ENCODE measurements at places on chromosomes 6 and 20.

GRCh38 chr20:1734269-1734858, 76.8 kb upstream of the SIRPG start:
- DNase-seq: peak; percentile 39

DNA sequence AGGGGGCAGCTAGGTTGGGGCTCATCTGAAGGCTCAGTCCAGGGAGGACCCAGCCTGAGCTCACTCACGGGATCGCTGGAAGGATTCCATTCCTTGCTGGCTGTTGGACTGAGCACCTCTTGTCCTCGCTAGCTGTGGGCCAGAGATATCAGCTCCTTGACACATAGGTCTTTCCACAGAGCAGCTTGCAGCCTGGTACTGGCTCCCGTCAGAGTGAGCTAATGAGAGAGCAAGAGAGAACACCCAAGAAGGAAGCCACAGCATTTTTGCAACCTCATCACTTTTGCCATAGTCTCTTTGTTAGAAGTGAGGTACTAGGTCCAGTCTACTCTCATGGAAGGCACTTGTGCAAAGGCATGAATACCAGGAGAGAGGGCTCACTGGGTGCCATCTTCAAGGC, 179.9 kb downstream of the CDC5L start:
- DNase-seq: no peak

- DNase-seq: no peak
Observed at GRCh38 chr6:76615395-76615794, 542.9 kb upstream of the IMPG1 start.

GRCh38 chr20:32513031-32513866, 71.9 kb downstream of the NOL4L start:
- no peak for DNase-seq

- no peak for DNase-seq
Observed at GRCh38 chr20:59412181-59412580, 111.8 kb downstream of the EDN3 start.

- DNase-seq: no peak
Observed at GRCh38 chr6:88141561-88142296, 24.4 kb downstream of the CNR1 start.

GRCh38 chr6:106081715-106082114, 4.4 kb upstream of the PRDM1 start:
- DNase-seq: no peak

- DNase-seq: no peak
Observed at GRCh38 chr6:46217671-46218131, 46.9 kb upstream of the ENPP5 start.

DNA sequence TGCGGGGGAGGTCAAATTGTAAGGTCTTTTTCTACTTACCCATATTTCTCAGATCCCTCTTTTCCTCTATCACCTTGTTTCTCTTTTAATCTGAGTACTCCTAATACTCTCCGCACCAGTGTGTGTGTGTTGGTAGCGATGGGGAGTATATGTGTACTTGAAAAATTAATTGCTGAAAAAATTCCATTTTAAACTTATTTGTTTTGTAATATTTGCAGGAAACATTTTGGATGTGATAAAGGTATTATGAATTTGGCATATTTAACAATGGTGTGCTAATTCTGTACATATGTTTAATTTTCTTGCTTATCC, 48.1 kb upstream of the MLIP start:
- DNase-seq: no peak

DNA sequence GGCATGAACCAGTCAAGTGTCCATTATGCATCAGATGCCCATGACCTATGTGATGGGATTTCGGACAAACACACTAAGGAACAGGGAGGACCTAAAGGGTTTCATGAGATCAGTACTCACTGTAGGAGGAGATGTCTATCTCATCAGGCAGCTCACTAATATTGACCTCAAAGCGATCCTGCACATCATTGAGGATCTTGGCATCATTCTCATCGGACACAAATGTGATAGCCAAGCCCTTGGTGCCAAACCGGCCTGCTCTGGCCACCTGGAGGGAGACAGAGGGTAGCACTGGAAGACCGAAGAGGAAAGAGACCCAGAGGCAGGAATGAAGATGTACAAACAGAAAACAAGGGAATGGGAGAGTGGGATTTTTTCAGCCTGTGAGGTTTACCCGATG, 1.9 kb downstream of the MCCD1 start:
- DNase-seq: no peak

DNA sequence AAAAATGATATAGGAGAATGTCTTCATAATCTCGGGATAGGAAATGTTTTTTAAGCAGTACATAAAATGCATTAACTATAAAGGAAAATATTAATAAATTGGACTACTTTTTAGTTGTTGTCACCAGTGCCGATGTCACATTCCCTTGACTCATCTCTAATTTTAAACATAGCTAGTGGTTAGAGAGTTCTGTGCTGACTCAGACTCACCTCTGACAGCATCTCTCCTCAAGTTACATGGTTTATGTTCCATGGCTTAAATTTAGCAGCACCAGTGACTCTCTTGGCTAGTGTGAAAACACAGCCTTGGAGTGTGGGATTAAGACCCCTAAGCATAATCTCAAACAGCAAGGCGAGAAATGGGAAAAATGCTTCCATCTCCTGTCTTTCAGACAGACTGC, 311.8 kb upstream of the MMS22L start:
- no peak for DNase-seq

DNA sequence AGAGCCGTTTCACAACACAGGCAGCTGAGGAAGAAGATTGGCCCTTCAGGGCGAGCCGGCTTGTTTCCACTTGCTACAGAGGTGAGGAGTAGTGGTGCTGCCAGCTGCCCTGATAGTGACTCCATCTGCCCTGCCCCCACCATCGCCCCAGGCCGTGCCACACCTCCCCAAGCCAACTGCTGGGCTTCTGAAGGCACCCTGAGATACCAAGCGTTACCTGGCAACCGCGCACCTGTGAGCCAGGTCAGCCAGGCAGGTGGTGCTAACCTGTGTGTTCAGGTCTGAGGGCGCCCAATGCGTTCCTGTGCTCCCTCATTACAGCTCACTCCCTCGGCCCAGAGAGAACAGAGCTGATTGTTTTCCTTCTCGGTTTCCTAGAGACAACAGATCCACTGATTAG, 299.1 kb upstream of the ID4 start:
- no peak for DNase-seq

- no peak for DNase-seq
Observed at GRCh38 chr6:5308066-5308465, 46.8 kb downstream of the FARS2 start.

DNA sequence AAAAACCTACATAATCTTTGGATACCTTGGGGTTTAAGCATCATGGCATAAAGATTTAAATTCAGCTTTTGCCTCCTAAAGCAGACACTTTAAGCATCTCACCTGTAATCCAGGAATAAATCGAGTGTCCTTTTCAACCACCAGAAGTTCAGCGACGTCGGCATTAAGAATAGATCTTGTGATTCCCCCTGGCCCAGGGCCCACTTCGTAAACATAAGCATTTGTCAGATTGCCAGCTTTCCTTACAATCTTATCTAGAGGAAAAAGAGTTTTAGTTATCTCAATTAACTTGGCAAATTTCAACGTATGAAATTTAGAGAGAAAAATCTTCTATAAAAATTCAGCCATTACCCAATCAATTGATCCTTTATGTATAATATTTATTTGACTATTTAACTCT, 3.2 kb downstream of the TFB1M start:
- DNase-seq: no peak

GRCh38 chr6:87982134-87982533, 65.5 kb upstream of the SPACA1 start:
- DNase-seq: no peak

GRCh38 chr6:89346433-89346832, 6.1 kb downstream of the UBE2J1 start:
- no peak for DNase-seq

DNA sequence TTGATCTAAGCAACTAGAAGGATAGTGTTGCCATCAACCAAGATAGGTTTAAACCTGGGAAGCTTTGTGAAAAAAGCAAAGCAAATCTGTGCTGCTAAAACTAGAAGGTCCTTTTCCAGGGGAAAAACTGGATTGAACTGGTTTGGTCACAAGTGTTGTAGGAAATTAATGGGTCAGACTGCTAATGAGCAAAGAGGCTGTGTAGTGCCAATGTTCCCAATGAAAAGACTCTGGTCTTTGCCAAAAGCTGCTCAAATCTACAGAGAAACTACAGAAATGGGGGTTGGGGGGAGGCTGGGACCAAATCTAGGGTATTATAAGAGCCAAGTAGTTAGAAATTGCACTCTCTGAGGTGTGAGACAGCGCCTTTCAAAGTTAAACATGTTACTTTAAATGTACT, 85.0 kb downstream of the PLCG1 start:
- no peak for DNase-seq

- no peak for DNase-seq
Observed at GRCh38 chr6:53795702-53796450, 1.1 kb downstream of the LRRC1 start.

- no peak for DNase-seq
Observed at GRCh38 chr6:88574651-88575050, 388.8 kb downstream of the RNGTT start.

DNA sequence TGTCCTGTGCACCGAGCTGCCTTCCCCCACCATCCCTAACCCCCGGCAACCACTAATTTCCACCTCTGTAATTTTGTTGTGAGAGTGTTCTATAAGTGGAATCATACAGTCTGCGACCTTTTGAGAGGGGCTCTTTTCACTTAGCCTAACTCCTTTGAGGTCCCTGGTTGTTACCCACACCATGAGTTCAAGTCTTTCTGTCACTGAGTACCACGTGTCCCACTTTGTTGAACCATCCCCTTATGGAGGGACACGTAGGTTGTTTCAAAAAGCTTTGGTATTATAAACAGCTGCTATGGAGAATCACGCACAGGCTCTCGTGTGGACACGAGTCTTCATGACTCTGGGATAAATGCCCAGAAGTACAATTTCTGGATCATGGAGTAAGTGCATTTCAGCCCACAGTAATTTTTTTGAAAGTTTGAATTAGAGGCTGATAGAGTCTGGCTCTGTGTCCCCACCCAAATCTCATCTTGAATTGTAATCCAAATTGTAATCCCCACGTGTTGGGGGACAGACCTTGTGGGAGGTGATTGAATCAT, 9.5 kb downstream of the FAM209B start:
- DNase-seq: no peak

GRCh38 chr6:64732888-64733287, 974.1 kb downstream of the EYS start:
- no peak for DNase-seq

GRCh38 chr6:29553268-29554057, 6.1 kb downstream of the UBD start:
- no peak for DNase-seq

DNA sequence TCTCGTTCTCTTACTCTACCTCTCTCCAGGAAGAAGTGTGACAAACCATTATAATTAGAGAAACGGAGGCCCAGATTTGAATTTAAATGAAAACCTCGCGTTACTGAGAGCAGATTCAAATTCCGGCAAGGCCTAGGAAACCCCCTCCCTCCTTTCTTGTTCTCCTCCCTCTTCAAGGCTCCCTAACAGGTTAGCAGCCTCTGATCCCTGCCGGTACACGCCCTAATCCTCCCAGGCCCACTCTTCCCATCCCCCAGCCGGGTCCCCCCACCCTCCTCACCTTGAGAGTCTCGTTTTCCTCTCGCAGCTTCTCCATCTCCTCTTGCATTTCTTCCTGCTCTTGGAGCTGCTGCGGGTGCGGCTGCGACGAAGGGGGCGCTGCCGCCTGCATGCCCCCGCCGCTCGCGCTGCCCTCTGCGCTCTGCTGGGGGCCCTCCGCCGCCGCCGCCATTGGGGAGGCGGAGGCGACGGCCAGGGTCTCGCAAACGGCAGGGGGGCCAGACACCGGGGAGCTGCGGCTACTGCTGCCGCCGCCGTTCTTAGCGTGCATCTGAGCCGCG, 3.8 kb downstream of the MTCL3 start:
- DNase-seq: no peak

DNA sequence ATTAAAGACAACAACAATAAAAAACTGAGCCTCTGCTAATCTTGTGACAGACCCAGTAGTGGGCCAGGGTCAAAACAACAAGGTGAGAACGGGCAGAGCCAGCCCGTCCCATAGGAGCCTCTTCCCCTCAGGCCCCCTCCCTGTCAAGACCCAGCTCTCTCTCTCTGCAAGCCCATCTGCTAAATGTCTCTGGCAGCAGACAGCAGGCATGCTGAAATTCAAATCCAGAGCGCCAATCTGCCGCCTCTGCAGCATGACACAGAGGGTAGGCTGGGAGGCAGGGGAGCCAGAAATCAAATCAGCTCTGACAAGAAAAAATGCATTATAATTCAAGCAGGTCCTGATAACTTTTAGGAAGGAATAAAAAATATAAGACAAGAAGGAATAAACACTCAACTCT, 26.3 kb downstream of the METTL24 start:
- DNase-seq: no peak

DNA sequence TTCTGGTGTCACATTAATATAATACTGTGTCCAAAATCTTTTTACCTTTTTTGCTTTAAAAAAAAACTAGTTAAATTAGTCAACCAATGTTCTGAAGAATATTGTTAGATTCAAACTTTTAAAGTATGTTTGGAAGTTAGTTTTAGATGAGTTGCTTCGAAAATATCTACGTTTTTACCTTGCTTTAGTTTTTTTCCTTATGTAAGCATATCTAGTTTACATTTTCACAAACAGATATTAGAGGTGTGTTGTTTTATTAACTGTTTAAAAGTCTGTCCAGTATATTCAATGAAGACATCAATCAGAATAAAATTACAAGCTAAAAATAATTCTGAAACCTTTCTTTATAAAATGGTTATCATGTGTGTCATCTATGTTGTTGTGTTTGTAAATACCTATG, 375.0 kb upstream of the BTBD3 start:
- DNase-seq: no peak

GRCh38 chr20:35663516-35664465, 909 bp downstream of the CPNE1 start:
- DNase-seq: peak; percentile 49

DNA sequence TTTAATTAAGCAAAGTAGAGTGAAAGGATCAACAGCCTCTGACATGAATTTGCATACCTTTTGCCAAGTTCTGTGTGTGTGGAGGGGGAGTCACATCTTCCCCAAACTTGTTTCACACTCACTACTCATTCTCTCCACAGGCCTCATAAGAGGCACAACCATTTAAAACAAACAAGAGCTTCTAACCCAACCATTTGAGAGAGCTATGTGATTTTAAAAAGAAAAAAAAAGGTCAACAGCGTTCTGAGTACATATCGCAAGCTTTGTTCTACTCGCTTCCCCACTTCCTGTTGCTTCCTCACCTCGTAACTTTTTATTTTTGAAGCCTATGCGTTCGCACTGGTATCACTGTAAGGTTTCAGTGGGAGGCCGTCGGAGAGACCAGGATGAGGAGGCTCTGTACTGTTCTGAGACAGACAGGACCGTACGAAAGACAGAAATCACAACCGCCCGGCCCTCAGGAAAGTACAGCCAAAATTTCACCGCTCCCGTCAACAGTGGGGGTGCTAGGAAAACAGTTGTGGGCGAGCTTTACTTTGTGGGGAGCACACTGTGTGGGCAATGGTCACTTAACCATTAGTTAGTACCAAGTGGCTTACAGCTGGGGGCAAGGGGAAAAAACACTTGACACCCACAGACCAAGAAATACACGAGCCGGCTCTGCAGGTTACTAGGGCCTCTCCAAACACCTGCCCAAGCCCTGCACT, 61.3 kb downstream of the TRERF1 start:
- no peak for DNase-seq
